ENCODE measurements at places on chromosomes 11 and 22. TPM values are rescaled to one million over a fixed set of nuclear protein-coding genes. Genes with fewer than 3 reads are reported as not detected.

The MAPK11 gene
- total RNA-seq = 7.9 TPM

The ZC3H12C gene
- total RNA-seq = 13.6 TPM

The HMOX1 gene
- total RNA-seq = 10.8 TPM

The AQP11 gene
- 1.6 TPM for total RNA-seq

The CRYBB2 gene
- not detected for total RNA-seq

The ZMAT5 gene
- 23.8 TPM for total RNA-seq

The CAPN5 gene
- total RNA-seq = 4.6 TPM

The IL18 gene
- 4.7 TPM for total RNA-seq

The C22orf42 gene
- not detected for total RNA-seq

The CCDC15 gene
- 0.40 TPM for total RNA-seq

The OR2AG2 gene
- not detected for total RNA-seq

DNA sequence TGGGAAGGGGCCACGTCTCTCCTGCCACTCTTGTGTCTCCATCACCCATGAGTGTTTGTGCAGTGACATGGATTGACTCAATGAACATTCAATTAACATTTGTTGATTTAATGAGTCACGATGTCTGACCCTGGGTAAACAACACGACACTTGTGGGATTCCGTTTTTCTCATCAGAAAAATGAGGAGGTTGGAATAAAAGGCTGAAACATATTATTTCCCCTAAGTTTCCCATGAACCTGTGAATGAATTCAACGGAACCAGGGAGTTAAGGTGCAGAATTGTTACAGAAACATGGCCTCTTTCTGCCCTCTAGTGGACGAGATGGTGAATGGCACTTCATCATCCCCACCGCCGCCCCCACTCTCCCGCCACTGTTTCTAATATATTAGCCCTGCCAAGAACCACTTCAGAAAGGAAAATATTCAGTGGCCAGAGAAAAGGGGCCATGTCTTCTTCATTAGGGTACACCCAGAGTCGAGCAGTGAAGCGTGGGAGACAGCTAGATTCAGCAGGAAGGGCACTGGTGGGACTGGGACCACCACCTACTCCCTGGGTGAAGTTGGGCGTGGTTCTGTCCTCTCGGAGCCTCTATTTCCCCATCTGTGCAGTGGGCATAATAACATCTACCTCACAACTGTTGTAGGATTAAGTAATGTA is 46.3 kb upstream of the SYT13 start:
- DNase-seq = no peak

GRCh38 chr11:65774525-65775306 is 6.1 kb downstream of the AP5B1 start:
- DNase-seq = no peak

- DNase-seq = no peak
Measured at GRCh38 chr11:130216591-130217132, 57.1 kb downstream of the ST14 start.

- no peak for DNase-seq
Measured at GRCh38 chr11:17744151-17744940, 9.8 kb downstream of the KCNC1 start.

DNA sequence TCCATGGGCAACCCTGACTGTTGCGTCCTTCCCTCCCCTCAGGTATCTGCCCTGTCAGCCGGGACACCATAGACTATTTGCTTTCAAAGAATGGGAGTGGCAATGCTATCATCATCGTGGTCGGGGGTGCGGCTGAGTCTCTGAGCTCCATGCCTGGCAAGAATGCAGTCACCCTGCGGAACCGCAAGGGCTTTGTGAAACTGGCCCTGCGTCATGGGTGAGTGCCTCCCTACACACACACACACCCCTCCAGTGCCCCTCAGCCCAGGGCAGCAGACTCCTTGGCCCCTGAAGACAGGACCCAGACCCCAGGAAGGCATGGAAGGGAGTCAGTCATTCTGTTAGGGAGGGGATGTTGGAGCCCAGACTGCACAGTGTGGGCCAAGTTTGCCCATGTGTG is 17.9 kb upstream of the UVRAG start:
- DNase-seq = no peak

- no peak for DNase-seq
Measured at GRCh38 chr11:66863428-66864125, 6.7 kb downstream of the LRFN4 start.

- no peak for DNase-seq
Measured at GRCh38 chr11:125701858-125702621, 21.4 kb upstream of the ACRV1 start.

DNA sequence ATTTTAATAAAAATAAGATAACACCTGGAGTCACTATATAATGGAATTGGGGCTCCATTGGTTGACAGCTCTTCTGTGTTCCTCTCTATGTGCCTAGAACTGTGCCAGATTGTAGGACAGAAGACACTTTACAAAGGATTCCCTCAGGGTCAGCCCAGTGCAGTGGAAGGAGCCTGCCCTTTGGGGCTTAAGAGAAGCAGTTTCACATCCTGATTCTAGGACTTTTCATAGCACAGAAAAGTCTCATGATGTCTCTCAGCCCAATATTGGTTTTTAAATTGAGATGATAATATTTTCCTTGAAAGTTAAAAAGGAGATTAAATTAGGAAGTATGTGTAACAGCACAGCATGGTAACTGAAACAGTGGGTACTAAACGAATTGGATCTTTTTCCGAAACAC is 7.1 kb downstream of the PLAAT4 start:
- no peak for DNase-seq

- no peak for DNase-seq
Measured at GRCh38 chr11:34866375-34866774, 49.8 kb downstream of the APIP start.

DNA sequence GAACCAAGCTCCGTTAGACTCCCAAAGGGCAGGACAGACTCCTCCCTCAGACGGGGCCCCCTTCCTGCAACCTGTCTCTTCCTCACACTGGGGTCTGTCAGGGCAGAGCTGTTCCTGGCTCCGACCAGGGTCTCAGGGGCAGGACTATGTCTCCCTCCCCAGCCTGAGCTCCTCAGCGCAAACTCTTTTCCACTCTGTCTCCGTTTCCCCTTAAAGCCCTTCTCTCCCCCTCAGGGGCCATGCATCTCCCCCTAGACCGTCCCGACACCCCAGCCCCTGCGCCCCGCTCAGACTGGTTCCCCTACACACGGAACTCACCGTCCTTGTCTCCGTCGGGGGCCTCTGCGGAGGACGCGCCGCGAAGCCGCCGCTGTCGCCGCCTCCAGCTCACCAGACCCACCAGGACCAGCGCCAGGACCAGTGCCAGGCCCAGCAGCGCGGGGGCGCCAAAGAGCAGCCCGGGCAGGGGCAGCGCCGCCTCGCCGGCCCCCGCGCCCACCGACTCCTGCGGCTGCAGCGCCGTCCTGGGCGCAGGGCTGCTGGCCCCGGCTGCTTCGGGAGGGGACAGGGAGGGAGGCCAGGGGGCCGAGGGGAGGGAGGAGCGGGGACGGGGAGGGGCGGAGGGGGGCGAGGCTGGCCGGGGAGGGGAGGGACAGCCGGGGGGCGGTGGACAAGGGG is 684 bp downstream of the TNFRSF13C start:
- peak; percentile 89 for DNase-seq

DNA sequence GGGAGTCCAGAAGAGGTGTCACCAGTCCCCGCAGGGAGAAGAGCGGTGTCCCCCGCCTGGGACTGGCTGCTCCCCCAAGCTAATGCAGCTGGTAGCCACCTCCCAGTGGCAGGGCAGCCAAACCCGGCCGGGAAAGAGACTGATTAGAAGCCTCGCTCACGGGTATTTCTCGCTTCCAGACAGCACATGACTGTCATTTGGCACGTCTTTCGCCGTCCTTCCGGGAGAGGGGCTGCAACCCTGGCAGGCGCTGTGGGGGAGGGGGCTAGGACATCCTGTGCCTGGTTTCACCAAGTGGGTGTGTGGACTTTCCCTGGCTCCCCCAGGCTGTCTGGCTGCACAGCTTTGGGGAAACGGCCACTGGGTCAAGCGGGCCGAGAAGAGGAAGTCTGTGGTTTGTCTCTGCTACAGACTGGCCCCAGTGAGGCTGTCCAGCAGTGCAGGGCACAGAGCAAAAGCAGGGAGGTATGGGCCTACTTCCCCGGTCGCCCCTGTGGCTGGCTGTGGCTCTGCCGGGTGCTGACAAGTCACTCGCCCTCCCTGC is 3.8 kb downstream of the CD81 start:
- peak; percentile 95 for DNase-seq

DNA sequence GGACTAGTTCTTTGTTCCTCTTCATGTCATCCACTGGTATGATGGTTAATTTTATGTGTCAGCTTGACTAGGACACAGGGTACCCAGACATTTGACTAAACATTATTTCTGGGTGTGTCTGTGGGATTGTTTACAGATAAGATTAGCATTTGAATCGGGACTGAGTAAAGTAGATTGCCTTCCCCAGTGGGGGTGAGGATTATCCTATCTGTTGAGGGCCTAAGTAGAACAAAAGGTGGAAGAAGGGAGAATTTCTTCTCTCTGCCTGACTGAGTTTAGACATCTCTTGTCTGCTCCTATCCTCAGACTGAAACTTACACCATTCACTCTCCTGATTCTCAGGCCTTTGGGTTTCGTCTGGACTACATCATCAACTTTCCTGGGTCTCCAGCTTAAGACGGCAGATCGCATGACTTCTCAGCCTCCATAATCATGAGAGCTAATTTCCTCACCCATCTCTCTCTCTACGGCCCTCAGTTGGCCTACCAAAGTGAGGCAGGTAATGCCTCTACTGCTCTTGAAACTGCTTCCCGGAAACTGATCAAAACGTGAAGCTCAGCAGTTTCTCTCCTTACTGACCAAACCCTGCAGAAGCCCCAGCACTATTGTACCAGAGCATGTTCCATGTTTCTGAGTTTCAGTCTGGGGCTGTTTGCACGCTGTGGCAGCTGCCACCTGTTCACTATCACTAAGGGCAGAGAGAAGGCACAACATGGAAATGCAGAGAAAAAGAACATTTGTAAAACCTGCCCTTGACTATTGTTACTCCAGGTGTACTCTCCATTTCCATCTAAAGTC is 95.4 kb downstream of the NXPE2 start:
- DNase-seq = no peak

Data from right cardiac atrium (tissue), 5 donors.